ENCODE measurements at places on chromosomes 7 and 10.

GRCh38 chr10:34433241-34434076 is 381.6 kb downstream of the PARD3 start:
- DNase-seq, result no peak

DNA sequence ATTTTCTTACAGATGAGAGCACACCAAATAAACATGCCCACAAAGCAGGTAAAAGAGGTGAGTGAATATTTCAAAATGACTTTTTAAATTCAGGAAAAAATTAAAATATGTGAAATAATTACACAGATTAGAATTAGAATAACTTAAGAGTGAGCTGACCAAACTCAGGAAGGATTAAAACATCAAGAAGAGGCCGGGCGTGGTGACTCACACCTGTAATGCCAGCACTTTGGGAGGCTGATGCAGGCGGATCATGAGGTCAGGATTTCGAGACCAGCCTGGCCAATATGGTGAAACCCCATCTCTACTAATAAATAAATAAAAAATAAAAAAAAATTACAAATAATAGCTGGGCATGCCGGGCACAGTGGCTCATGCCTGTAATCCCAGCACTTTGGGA is 140.1 kb downstream of the REEP3 start:
- no peak for DNase-seq

- no peak for DNase-seq
These were observed 176.8 kb downstream of the CALN1 start for GRCh38 chr7:72235351-72235750.

GRCh38 chr10:22475651-22476600 is 130.6 kb downstream of the SPAG6 start:
- DNase-seq, result no peak

DNA sequence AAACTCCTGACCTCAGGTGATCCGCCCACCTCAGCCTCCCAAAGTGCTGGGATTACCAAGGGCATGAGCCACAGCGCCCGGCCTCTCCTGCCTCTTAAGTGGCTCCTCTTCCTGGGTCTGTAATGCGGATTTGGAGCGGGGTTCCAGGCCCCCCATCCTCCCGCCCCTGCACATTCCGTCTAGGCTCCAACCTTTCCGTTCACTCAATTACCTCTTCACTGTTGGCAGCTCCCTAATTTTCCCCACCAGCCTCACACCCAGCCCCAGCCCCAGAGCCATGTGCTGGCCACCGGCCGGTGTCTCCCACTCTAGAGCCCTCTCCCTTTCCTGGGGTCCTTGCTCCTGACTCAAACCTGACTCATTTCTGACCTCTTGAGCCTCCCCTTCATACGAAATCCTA is 16.6 kb downstream of the ASB13 start:
- no peak for DNase-seq

All from renal cortical epithelial cell (primary cell).